ENCODE measurements at places on chromosomes 5 and 9. TPM values are rescaled to one million over a fixed set of nuclear protein-coding genes. Genes with fewer than 3 reads are reported as not detected.

DNA sequence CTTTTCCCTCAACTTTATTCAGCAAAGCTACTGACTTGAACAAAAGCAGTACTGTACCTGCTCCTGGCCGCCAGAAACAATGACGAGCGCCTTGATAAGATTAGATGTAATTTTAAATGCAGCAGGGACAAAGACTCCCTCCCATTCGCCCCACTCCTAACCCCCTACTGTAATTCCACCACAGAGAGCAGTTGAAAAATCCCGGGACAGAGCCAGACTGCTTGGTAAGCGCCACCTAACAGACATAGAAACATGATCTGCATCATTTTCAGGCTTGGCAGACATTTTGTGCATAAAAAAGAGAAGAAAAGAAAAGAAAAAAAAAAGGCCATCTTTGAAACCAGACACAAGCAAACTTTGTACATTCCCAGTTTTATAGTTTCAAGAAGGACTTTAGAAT, 81.9 kb downstream of the ISL1 start:
- DNase-seq, result no peak

Gene PTGDS
- 52.1 TPM for total RNA-seq

DNA sequence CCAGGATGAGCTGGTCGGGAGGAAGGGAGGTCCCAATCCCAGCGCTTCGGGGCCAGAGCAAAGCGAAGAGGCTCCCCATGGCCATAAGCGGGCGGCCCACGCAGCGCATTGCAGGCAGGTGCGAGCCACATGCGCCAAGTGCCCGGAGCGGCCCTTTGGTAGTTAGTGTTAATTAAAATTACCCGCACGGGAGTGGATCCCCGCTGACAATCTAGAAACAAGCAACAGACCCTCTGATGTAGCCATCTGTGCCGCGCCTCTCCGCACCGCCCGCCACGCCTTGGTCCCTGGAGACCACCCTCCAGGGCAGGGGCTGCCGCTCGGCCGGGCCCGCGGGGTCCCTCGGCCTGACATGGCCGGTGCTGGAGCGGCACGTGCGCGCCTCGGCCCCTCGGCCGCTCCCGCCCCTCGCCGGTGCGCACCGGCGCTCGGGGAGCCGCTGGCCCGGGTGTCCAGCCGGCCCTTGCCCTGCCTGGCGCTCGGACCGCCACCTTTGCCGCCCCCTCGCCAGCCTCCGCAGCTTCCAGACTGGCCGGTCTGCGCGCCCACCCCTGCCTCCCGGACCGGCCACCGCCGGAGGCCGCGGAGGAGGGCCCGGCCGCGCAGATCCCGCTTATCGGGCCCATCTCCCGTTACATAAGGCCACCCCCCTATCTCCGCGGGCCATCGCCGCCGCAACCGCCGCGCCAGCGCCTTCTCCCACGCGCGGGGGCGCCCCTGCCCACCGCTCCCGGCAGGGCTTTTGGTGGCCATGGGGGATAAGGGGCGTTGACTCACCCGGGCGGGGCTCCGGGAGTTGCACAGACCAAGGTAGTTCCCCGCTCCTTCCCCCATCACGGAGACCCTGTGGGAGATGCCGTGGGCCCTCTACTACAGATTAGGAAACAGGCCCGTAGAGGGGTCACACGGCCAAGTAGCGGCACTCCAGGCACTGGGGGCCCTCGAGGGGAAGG, 1.9 kb upstream of the IL13 start:
- DNase-seq, result no peak

DNA sequence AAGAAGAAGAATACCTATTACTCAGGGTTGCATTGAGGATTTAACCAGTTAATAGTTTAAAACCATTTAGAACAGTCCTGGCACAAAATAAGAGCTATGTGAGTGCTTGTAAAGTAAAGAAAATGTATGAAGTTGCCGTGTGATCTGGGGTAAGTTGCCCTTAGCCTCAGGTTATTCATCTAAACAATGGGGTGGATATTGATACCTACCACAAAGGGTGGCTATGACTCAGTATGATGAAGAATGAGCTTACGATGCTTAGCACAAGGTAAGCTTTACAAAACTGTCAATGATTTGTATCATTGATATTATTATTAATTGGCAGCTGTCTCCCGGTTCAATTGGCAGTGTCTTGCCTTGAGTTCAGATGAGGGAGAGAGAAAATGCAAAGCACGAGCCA, 149.4 kb upstream of the PITX1 start:
- no peak for DNase-seq

Gene PCSK1
- total RNA-seq, result 1.6 TPM

Gene WASHC1
- 7.0 TPM for total RNA-seq

- no peak for DNase-seq
Observed at GRCh38 chr9:91557327-91557726, 133.7 kb upstream of the NFIL3 start.

DNA sequence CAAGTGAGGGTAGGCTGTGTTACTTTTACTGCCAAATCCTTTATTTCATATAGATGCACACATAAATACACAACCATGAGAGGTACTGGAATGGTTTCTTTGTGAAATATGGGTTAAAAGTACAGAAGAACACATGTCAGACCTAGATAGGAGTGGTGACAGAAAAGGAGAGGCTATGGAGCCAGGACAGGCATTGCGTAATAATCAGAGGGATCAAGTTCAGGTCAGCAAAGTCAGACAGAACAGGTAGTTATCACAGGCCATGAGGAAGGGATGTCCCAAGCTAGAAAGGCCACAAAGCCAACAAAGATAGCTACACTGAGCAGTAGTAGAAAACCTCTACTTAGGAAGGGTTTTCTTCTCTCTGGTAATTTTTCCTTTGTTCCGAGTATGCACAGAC, 272.6 kb downstream of the KCNN2 start:
- no peak for DNase-seq

Gene OLFML2A
- total RNA-seq, result 2.5 TPM

Gene CTXN3
- total RNA-seq, result 1.1 TPM

GRCh38 chr9:3018691-3019230, 174.9 kb upstream of the PUM3 start:
- DNase-seq, result no peak

DNA sequence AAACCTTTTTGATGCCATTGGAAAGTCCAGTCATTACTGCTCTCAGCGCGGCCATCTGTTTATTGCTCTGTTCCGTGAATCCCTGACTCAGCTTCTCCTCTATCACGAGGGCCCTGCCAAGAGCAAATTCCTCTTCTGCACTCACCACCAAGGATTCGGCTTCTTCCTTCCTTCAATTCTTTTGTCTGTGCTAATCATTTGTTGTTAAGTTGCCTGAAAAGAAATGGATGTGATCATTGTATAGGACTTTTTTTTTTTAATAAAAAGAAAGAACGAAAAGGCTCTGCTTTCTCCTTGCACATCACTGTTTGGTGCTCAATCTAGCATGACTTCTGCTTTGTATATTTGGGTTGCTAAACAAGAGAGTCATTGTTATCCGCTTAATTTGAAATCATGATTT, 128.7 kb upstream of the PIK3R1 start:
- peak; percentile 12 for DNase-seq

Measured in occipital lobe (tissue), 3 donors.